ENCODE measurements at places on chromosomes 7 and 10.

DNA sequence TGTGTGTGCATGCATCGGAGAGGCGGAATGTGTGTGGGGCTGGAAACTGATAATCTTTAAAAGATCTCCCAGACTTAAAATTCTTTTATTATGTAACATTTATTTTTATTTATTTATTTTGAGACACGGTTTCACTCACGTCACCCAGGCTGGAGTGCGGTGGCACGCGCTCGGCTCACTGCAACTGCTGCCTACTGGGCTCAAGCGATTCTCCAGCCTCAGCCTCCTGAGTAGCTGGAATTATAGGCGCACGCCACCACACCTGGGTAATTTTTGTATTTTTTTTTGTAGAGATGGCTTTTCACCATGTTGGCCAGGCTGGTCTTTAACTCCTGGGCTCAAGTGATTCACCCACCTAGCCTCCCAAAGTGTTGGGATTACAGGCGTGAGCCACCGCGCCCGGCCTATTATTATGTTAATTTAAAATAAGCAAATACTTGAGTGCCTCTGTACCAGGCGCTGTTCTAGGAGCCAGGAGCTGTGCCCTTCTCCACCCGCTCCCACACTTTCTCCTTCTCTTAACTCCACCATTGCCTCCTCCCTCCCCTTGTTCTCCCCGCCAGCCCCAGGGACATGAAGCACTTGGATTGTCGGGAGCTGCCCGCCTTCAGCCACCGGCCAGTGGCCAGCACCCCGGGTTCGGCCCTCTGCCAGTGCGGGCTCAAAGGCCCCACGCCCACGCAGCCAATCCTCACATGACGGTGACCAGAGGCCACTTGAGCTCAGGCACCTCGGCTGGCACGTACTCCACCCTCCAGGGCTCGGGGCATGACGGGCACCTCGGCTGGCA is 163.6 kb downstream of the DNAJB6 start:
- no peak for DNase-seq

- DNase-seq = no peak
Observed at GRCh38 chr7:112511451-112512202, 30.8 kb downstream of the LSMEM1 start.

- peak; percentile 7 for DNase-seq
Observed at GRCh38 chr10:103592186-103593021, 98.9 kb downstream of the NEURL1 start.

DNA sequence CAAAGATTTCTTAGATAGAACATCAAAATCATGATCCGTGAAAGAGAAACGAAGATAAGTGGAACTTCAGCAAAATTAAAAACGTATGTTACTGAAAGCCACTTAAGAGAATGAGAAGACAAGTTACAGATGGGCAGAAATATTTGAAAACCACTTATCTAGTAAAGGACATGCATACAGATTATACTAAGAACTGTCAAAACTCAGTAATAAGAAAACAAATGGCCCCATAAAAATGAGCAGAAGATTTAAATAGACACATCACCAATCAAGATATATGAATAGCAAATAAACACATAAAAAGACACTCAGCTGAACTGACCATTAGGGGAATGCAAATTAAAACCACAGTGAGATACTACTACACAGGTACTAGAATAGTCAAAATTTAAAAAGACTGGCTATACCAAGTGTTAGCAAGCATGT is 343.7 kb downstream of the PTEN start:
- no peak for DNase-seq

GRCh38 chr10:89283936-89284475 is 17.8 kb upstream of the IFIT2 start:
- no peak for DNase-seq

- no peak for DNase-seq
Observed at GRCh38 chr7:116395141-116395791, 104.3 kb upstream of the CAV2 start.

GRCh38 chr10:64426745-64427144 is 905.5 kb downstream of the REEP3 start:
- no peak for DNase-seq

GRCh38 chr7:157007470-157008066 is 2.9 kb downstream of the MNX1 start:
- no peak for DNase-seq

GRCh38 chr10:91909117-91909677 is at the start of gene FGFBP3:
FGFBP3 (minus strand) TSS chr10:91909486; CDS start chr10:91908969, 517 bp downstream.
- DNase-seq = no peak

DNA sequence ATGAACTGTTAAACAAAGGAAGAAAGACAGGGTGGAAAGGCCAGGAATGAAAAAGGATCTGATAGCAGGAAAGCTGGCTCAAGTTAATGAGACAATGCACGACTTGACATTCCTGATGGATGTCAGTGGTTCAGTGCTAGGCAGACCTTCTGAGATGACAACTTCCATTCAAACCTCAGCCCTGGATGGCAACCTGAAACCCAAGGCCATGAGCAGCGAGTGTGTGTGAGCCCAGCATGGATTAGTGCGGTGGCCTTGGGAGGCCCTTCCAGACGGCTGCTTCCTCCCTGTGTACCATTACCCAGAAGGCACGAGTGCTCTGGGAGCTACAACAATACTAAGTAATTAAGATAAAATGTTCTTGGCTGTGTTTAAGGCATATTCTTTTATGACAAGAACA is 18.8 kb downstream of the TRIL start:
- no peak for DNase-seq

DNA sequence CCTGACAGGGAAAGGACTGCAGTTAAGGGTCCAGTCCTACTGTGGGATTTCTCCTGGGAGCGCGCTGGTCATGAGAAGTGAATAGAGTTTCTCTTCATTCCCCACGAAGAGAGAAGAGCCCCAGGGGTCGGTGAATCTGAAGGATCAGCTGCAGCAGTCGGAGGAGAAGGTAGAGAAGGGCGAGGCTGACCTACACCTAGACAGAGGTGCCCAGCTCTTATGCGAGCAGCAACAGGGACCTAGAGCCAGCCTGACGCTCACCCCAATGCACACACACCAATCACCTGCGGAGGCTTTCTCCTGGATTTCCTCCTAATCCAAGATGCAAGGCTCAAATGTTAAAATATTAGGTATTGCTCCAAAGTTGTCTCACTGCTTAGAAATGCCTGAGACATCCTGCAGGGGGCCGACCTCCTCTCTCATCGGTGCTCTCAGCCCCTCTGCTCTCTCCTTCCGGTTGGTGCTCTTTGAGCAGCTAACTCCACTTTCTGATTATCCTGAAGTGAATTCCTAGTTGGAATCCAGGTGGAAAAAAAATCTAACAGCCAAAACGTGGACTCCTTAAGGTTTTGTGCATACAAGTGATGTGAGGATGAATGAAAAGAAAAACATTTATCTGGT is 176.4 kb downstream of the AHR start:
- DNase-seq = no peak

GRCh38 chr10:33377658-33378025 is 43.2 kb upstream of the NRP1 start:
- DNase-seq = no peak

- no peak for DNase-seq
Observed at GRCh38 chr10:86613905-86614304, 40.4 kb upstream of the OPN4 start.

- DNase-seq = no peak
Observed at GRCh38 chr7:44185729-44186128, 3.5 kb downstream of the GCK start.

DNA sequence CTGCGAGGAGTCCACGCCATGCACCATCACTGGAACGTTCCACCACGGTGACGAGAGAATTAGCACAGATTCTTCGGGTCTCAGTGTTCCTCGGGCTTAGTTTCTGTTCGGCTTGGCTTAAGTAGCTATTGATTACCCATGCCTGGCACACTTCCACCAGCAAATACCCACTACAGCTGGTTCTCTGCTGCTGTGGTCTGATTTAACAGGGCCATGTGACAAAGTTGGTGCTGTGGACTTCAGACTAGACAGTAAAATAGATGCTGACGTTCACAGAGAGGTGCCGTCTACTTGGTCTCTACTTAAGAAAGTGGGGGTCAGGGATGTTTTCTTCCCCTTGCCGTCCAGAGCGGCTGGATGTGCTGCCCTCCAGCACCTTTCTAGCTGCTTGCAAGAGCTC is 11.6 kb downstream of the GNA12 start:
- DNase-seq = no peak
